ENCODE measurements at places on chromosomes 12 and 14.

DNA sequence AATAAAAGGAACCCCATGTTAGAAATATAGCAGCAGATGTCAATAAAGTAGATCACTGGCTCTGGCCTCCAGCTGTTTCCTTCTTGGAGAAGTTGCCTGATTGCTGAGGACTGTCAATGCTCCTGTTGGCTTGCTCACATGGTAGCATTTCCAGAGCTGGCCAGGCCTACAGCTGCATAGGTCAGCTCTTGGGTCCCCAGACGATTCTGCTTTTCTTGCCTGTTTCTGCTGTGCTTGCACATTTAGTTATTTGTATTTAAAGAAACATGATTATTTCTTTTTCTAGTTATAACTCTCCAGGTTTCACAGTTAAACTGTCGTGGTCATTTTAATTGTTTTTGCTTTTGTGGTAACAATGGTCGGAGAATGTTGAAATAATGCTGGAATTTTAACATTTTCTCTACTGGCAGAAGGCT, 7.2 kb downstream of the NAV3 start:
- DNase-seq = no peak

- no peak for DNase-seq
Observed at GRCh38 chr14:99603471-99604277, at the start of gene CCDC85C. CCDC85C (minus strand) TSS chr14:99604207; CDS start chr14:99603959, 248 bp downstream.

GRCh38 chr12:57525615-57526383, 3.2 kb downstream of the MBD6 start:
- no peak for DNase-seq

DNA sequence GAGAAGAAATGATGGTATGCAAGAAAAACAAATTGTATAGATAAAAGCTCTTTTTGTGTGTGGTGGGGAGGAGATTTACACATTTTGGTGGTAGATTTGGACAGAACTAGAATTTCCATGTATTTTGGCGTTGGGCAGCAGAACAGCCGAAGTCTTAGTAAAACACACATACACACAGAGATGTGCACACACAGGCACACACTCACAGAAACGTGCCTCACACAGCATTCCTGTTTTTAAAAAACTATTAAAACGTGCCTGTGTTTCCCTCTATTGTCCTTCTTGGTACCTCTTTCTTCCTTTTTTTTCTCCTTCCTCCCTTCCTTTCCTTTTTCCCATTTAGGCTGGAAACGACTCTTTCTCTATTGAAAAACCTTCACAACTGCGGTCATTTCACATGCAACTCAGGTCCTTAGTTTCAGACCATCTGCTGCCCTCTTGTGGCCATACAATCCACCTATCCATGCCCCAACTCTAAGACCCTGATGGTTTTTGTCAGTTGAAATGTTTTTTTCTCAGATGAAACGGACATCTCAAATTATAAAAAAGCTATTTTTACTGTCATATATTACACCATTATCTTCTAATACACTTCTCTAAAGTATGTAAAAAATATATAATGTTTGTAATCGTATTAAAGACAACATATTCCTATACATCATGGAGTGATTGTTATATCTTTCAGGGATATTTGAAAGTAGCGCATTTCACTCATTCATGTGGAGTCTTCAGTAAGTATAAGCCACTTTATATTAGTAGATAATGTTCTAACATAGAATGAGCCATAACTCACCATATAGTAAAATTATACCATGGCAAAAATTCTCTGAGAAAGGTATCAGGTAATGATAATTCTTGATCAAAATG, 386.7 kb upstream of the NOVA1 start:
- peak; percentile 25 for DNase-seq
